ENCODE measurements at places on chromosomes 7 and 10. TPM values are rescaled to one million over a fixed set of nuclear protein-coding genes. Genes with fewer than 3 reads are reported as not detected.

The CHAT gene
- total RNA-seq = not detected

The TAF5 gene
- total RNA-seq = 5.6 TPM

The GPR22 gene
- total RNA-seq = not detected

The CALD1 gene
- total RNA-seq = 94.7 TPM

The COL17A1 gene
- total RNA-seq = 507 TPM

The DNAJC30 gene
- 2.0 TPM for total RNA-seq

The TCAF2 gene
- total RNA-seq = 4.7 TPM

The GJD4 gene
- not detected for total RNA-seq

The ST8SIA6 gene
- not detected for total RNA-seq

The GPR15LG gene
- total RNA-seq = 44.5 TPM

The SCIN gene
- 0.42 TPM for total RNA-seq

The SEMA3C gene
- total RNA-seq = 149 TPM

The TSPAN14 gene
- 70.0 TPM for total RNA-seq

The HOXA6 gene
- total RNA-seq = not detected

The ZNF467 gene
- total RNA-seq = 4.6 TPM

The ELFN1 gene
- 0.07 TPM for total RNA-seq

The PROSER2 gene
- 64.8 TPM for total RNA-seq
